ENCODE measurements at places on chromosomes 11 and 22.
A peak's percentile ranks its signal among the peaks of the same experiment; 100 is the strongest.

- DNase-seq, result no peak
- H3K36me3 ChIP-seq, result no peaks in the 10 kb centered on the region
- no peak overlapping the region for H3K27ac ChIP-seq
- no peak overlapping the region for H3K4me3 ChIP-seq
- no peaks in the 10 kb centered on the region for H3K4me1 ChIP-seq
- peaks cover 3% of the 10 kb centered on the region for H3K27me3 ChIP-seq
These were observed 21.2 kb upstream of the MTMR3 start for GRCh38 chr22:29861672-29862297.

DNA sequence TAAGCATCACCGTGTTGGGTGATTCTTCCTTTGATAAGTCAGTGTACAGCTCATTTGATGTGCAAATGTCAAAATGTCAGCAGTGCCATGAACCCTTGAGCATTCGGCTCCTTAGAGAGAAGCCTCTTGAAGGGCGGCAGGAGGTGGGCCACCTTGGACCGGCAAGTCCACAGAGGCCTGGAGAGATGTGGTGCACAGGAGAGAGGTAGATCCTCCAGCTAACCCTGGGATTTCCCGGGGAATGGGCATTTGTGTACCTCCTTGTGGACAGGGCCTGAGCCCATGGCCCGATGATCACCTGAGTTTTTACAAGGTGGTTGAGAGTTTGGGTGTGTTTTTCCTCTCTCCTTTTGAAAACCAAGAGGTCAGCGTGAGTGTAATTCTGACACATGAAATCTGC lies 133.2 kb upstream of the RCN1 start:
- no peak overlapping the region for H3K4me3 ChIP-seq
- H3K27ac ChIP-seq, result no peak overlapping the region
- no peaks in the 10 kb centered on the region for H3K27me3 ChIP-seq
- H3K4me1 ChIP-seq, result peaks cover 4% of the 10 kb centered on the region
- no peaks in the 10 kb centered on the region for H3K36me3 ChIP-seq
- no peak for DNase-seq

GRCh38 chr11:111105566-111105965 lies 140.0 kb upstream of the POU2AF2 start:
- no peaks in the 10 kb centered on the region for H3K4me1 ChIP-seq
- H3K27me3 ChIP-seq, result peaks cover 24% of the 10 kb centered on the region
- H3K36me3 ChIP-seq, result no peaks in the 10 kb centered on the region
- no peak overlapping the region for H3K27ac ChIP-seq

- peak overlapping the region; percentile 62 for H3K27ac ChIP-seq
- H3K36me3 ChIP-seq, result no peaks in the 10 kb centered on the region
- no peak for DNase-seq
- H3K4me1 ChIP-seq, result peaks cover 25% of the 10 kb centered on the region
- H3K4me3 ChIP-seq, result peak overlapping the region; percentile 13
- H3K27me3 ChIP-seq, result peaks cover 17% of the 10 kb centered on the region
These were observed 136.9 kb upstream of the ZC3H12C start for GRCh38 chr11:109956124-109956793.

DNA sequence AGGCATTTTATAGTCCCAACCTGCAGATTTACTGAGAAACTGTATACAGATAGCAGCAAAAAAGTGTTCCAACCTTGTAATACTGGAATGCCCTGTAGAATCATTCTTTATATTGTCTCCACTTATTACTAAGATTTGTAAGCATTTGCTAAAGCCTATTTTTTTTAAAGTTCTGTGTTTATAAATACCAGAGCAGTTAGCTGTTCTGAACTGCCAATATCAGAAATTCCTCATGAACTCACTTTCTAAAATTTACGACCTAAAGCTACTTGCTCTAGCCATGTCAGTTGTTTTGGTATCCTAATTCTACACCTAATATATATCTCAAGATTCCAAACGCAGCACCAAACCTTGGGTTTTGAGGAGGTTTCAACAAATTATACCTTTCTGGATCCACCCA lies 103.2 kb downstream of the C11orf65 start:
- no peak overlapping the region for H3K4me3 ChIP-seq
- H3K36me3 ChIP-seq, result peaks cover 50% of the 10 kb centered on the region
- H3K27me3 ChIP-seq, result no peaks in the 10 kb centered on the region
- no peaks in the 10 kb centered on the region for H3K4me1 ChIP-seq

GRCh38 chr11:35148163-35148837 lies 9.3 kb downstream of the CD44 start:
- peaks cover 97% of the 10 kb centered on the region for H3K36me3 ChIP-seq
- H3K27ac ChIP-seq, result peak overlapping the region; percentile 76
- peak overlapping the region; percentile 26 for H3K4me3 ChIP-seq
- DNase-seq, result peak; percentile 65

DNA sequence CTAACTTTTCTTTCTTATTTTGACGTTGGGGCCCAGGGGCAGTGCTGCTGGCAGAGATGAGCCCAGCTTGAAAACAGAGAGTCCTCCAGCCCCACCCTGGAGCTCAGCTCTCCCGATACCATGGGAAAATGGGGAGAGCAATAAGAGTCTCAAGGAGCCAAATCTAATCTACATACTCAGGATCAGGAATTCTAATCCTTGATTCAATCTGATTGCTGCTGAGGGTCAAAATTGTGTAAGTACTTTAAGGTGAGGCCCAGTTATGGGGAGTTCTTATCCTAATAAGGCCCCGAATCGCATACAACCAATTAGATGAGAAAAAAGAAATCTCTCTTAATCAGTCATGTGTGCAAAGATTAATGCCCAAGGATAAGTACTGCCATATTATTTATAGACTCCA lies 202.9 kb downstream of the FAM76B start:
- no peak overlapping the region for H3K27ac ChIP-seq
- DNase-seq, result no peak
- H3K36me3 ChIP-seq, result no peaks in the 10 kb centered on the region
- peaks cover 2% of the 10 kb centered on the region for H3K4me1 ChIP-seq

DNA sequence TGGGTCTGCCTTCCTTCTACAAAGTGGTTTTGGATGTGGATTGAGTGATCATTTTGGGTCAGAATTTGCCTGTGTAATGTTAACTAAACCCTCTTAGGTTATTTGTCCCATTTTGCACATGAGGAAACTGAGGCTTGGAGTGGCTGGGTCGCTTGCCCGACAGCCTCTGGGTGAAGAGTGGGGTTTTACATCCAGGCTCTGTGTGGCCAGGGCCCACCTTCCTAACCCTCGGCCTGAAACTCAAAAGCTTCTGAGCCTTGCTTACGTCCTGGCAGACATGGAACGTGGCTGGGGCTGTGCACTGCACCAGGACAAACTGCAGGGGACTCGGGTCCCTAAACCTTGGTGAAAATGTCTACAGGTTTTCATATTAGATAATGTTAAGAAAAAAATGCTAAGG lies 542.4 kb downstream of the TBC1D22A start:
- DNase-seq, result no peak
- no peak overlapping the region for H3K27ac ChIP-seq
- no peaks in the 10 kb centered on the region for H3K4me1 ChIP-seq
- no peaks in the 10 kb centered on the region for H3K27me3 ChIP-seq
- no peak overlapping the region for H3K4me3 ChIP-seq

GRCh38 chr11:26297189-26297975 lies 34.5 kb upstream of the ANO3 start:
- H3K4me1 ChIP-seq, result no peaks in the 10 kb centered on the region
- DNase-seq, result no peak
- H3K27me3 ChIP-seq, result no peaks in the 10 kb centered on the region
- H3K4me3 ChIP-seq, result no peak overlapping the region

DNA sequence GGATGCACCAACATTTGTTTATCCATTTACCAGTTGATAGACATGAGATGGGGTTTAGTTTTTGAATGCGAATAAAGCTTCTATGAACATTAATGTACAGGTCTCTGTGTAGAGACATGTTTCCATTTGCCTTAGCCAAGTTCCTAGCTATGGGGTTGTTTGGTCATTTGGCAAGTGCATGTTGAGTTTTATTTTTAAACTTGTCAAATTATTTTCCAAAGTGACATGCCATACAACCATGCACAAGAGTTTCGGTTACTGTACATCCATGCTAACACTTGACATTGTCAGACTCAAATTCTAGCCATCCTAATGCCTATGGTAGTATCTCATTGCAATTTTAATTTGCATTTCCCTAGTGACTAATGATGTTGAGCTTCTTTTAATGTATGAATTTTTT lies 70.5 kb upstream of the PARVA start:
- peaks cover 21% of the 10 kb centered on the region for H3K27me3 ChIP-seq
- no peaks in the 10 kb centered on the region for H3K36me3 ChIP-seq

Measured in activated CD8-positive, alpha-beta T cell treated with anti-CD3 and anti-CD28 coated beads, Interleukin-2, amount 10 ng/mL, durations not matched to agents 7 days and 5 days (primary cell).